ENCODE measurements at places on chromosomes 6 and 20.

- H3K4me1 ChIP-seq: no peaks in the 10 kb centered on the region
- H3K4me3 ChIP-seq: no peak overlapping the region
- no peak overlapping the region for H3K27ac ChIP-seq
- no peaks in the 10 kb centered on the region for H3K36me3 ChIP-seq
Measured at GRCh38 chr6:93974332-93974731, 555.0 kb upstream of the EPHA7 start.

GRCh38 chr6:118370722-118371121 lies 177.4 kb upstream of the PLN start:
- no peaks in the 10 kb centered on the region for H3K36me3 ChIP-seq
- no peak for DNase-seq
- H3K27me3 ChIP-seq: no peaks in the 10 kb centered on the region
- H3K4me1 ChIP-seq: no peaks in the 10 kb centered on the region

- DNase-seq: no peak
- H3K27me3 ChIP-seq: no peaks in the 10 kb centered on the region
- no peaks in the 10 kb centered on the region for H3K36me3 ChIP-seq
- no peaks in the 10 kb centered on the region for H3K4me1 ChIP-seq
- peak overlapping the region; percentile 64 for H3K4me3 ChIP-seq
- H3K27ac ChIP-seq: no peak overlapping the region
Measured at GRCh38 chr6:11231564-11232192, 790 bp downstream of the NEDD9 start.

DNA sequence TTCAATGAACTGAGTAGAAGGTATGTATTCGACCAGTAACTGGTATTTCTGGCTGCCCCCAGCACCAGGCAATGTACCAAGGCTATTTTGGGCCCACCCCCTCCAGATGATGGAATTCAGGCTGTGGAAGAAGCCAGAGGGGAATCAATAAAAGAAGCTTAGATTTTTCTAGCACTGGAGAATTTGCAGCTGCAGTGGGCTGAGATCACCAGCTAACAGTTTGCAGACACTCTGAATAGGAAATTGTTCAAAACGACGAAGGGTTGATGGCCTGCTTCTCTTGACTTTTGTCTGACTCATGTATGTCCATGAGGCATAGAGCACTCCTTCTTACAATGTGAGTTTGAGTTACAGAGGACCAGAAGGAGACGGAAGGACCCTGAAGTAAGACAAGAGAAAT lies 32.4 kb upstream of the FBXO9 start:
- no peaks in the 10 kb centered on the region for H3K27me3 ChIP-seq
- H3K4me1 ChIP-seq: no peaks in the 10 kb centered on the region
- no peak overlapping the region for H3K4me3 ChIP-seq

DNA sequence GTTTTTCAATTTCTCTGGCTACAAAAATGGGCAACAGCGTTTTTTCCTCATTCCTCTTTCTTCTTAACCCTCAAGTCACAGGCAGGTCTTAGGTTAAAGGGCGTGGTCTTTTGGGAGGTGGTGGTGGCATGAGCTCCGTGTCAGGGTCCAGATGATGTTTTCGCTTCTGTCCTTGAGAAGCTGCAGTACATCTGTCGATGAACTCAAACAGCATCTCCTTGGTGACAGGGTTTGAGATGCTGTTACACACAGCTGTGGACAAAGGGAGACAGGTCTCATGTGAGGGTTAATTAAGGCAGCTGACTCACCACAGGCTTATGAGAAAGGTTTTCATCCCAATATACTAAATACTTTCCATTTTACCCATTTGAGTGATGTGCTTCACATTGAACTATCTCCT lies 350.8 kb downstream of the RNGTT start:
- no peaks in the 10 kb centered on the region for H3K27me3 ChIP-seq
- H3K27ac ChIP-seq: no peak overlapping the region
- no peak overlapping the region for H3K4me3 ChIP-seq

GRCh38 chr20:32509639-32510066 lies 75.5 kb downstream of the NOL4L start:
- H3K27me3 ChIP-seq: no peaks in the 10 kb centered on the region
- H3K4me1 ChIP-seq: 0 out of 2 replicates have a peak, but pooled peaks cover 3% of the 10 kb centered on the region
- no peak overlapping the region for H3K27ac ChIP-seq
- DNase-seq: no peak
- H3K36me3 ChIP-seq: no peaks in the 10 kb centered on the region
